ENCODE measurements at places on chromosomes 13 and 19.
A peak's percentile ranks its signal among the peaks of the same experiment; 100 is the strongest.

DNA sequence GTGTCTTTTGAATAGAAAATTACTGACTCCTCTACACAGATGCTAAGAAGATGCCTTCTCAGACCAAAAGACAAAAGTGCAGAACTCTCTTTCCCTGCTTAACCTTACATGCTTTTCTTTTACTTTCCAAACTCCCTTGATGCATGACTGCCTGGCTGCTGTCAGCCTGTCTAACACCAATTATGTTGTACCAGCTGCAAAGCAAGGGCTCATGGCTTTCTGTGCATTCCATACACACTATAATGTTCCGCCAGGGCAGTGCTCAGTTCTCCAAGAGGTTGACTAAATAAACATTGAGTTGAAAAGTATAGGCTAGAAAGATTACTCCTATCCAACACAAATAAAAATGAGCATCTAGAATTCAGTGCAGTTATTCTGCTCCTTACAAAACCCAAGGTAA, 330.4 kb upstream of the NBEA start:
- DNase-seq = no peak

DNA sequence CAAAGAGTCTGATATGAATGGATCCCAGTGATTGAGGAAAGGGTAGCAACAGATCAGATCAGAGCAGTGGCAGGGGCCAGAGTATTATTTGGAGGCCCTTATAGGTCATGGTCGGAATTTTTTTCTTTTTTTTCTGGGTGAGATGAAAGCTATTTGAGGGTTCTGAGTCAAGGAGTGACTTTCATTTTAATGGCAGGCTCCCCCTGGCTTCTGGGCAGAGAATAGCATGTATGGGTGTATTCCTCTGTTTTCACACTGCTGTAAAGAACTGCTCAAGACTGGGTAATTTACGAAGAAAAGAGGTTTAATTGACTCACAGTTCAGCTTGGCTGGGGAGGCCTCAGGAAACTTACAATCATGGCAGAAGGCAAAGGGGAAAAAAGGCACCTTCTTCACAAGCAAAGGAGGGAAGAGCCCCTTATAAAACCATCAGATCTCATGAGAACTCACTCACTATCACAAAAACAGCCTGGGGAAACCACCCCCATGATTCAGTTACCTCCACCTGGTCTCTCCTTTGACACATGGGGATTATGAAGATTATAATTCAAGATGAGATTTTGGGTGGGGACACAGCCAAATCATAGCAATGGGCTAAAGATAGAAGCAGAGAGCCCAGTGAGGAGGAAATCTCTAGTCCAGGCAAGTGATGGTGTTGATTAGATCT, 3.0 kb upstream of the SLC6A16 start:
- peak; percentile 48 for DNase-seq

DNA sequence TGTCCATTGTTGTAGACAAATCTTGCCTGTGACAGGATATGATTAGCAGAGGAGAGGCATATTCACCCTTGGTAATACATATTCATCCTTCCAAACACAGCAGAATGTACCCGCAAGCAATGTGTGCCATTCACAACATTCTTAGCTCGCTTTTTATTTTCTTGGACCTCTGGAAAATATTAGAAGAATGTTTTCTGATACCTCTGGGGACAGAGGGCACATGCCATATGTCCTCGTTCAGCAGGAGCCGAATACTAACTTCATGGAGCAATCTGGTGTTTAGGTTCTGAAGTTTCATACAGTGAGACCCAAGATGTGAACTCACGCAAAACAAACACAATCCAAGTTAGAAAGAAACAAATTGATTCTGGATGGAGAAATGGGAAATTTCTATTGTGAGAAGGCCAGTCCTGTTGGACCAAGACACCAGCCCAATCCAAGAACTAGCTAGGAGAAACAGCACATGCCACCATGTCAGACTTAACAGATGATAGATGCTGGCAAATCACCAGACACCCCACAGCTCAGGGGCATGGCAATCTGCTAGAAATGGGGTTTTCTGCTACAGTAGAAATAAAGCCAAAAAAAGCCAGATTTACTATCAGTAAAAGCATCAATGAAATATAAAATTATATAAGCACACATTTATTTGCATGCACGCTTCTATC, 297.4 kb downstream of the DCLK1 start:
- no peak for DNase-seq

GRCh38 chr13:112065867-112066623, 904 bp upstream of the SOX1 start:
- no peak for DNase-seq

DNA sequence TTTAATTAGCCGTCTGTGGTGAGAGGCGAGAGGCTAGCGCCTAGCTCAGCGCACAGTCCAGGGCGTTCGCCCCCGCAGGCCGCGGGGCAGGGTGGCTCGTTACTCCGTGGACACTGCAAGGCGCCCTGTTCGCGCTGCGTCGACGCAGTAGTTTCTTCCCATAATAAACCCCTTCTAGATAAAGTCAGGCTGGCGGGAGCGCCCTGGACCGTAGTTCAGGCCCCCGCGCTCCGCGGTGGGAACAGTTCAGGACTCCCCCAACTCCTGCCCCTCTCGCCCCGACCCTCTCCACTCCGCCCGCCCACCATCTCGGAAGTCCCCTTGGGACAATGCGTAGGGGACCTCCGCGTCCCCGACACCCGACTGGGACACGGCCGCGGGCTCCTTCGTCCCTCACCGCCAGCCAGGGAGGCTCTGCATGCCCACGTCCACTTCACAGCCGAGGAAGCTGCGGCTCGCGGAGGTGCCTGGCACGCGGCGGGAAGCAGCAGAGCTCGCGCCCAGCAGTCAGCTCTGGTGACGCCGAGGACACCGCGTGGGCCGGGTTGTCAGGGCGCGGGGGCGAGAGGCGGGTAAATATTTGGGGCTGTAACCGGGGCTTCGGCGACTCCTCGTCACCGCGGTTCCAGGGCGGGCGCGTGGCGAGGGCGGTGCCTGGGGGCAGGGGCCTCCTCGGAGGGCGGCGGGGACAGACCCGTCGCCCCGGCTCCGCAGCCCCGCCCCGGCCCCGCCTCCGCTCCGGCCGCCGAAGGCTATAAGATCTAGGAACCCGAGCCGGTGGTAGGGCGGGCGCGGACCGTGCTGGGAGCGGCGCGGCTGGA, at the start of gene RGCC:
Gene RGCC (plus strand): TSS at position 783 of the 821 bp plus-strand sequence. CDS start 158 bp downstream, outside the sequence.
- DNase-seq = peak; percentile 62

- no peak for DNase-seq
These were observed 67.6 kb downstream of the LMO7 start for GRCh38 chr13:75703769-75704168.

DNA sequence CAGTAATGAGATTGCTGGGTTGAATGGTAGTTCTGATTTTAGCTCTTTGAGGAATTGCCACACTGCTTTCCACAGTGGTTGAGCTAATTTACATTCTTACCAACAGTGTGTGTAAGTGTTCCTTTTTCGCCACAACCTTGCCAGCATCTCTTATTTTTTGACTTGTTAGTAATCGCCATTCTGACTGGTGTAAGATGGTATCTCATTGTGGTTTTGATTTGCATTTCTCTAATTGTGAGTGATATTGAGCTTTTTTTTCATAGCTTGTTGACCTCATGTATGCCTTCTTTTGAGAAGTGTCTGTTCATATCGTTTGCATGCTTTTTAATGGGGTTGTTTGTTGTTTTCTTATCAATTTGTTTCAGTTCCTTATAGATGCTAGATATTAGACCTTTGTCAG, 245.0 kb downstream of the MTUS2 start:
- DNase-seq = no peak

DNA sequence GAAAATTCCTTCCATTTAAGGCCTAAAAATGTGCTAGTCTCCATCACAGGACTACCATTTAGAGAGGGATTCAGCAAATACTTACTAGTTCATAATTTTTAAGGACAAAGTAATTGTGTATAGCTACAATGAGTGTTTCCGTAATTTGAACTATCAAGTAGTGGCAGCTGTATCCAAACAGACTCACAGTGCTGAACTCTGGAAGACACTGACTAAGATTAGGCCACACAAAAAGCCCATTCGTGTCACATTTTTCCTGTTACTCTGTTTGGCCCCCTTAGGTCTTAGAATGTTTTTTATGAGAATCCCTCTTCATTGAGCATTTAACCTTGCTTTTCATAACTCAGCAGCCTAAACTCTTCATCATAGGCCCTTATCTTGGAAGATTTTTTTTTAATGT, 731.2 kb upstream of the PCDH9 start:
- DNase-seq = no peak

DNA sequence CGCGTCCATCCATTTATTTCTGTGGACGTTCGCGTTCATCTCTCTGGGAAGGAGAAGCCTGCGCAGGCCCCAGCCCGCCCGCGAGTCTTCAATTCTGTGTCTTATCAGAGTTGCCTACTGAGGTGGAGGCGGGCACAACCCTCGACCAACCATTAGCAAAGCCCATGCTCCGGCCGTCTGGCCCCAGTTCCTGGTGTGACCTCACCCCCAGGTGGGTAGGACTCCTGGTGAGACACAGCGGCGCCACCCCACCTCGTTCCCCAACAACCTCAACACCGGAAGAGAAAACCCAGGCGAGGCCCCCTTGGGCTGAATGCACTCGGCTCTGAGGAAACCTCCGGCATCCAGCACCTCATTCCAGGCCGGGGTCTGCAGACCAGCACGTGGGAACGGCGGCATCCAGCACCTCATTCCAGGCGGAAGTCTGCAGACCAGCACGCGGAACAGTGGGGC, 14.7 kb downstream of the ZNF787 start:
- DNase-seq = no peak

GRCh38 chr19:15249972-15250639, 17.9 kb upstream of the EPHX3 start:
- peak; percentile 98 for DNase-seq

DNA sequence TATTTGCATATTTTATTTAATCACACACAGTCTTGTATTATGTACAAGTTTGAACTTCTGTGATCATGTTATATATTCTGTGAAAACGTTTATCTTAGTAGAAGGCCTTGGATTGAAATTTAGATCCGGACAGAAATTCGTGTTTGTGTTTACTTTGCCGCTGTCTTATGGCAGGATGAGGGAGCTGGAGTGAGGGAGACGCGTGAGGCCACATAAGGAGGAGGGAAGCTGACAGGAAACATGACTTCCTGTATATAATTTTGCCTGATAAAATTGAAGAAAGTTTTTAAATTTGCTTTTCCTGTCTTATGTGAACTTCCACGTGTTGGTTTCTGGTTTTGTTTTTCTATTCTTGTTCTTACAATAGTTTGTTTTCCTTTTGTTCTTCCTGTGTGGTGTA, 200.2 kb downstream of the MTUS2 start:
- no peak for DNase-seq

DNA sequence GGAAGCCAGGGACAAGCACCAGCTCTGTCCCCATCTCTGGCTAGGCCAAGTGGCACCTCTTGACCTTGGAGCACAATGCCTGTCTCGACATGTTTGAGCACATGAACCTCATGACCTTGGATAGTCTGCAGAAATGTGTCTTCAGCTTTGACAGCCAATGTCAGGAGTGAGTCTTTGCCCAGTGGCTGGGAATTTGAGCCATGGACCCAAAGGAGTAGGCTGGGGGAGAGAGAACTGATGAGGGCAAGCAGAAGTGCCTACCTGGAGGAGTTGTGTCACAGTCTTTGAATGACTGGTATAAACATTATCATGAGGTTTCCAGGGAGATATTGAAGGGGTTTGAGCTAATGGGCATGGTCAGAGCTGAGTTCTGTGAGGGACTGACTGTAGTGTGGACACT, 6.7 kb upstream of the CYP4F12 start:
- no peak for DNase-seq

- no peak for DNase-seq
These were observed 4.9 kb upstream of the CERS1 start for GRCh38 chr19:18900700-18901481.

GRCh38 chr13:101529422-101529821, 76.9 kb downstream of the ITGBL1 start:
- peak; percentile 84 for DNase-seq

DNA sequence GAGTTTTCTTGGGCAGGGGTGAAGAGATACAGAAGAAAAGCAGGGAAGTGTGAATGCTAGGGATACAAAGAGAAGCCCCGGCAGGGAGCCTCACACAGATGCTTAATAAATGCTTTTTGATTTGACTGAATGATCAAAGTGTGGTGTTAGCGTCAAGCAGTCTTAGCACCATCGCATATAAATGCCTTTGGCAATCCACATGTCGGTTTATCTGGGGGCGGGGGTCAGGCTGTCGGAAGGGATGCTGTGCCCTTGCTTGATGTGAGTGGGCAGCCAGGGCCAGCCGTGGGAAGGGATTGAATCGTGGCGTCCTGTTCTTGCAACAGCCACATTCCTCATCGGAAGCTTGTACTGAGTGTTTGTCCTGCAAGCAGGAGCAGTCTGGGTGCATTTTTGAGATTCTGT, 173.1 kb downstream of the LACC1 start:
- DNase-seq = peak; percentile 55

- DNase-seq = peak; percentile 28
These were observed 121.0 kb downstream of the MRPL57 start for GRCh38 chr13:21297447-21297846.

GRCh38 chr19:10653482-10653731, 739 bp upstream of the ILF3 start:
- no peak for DNase-seq

- DNase-seq = no peak
These were observed 20.2 kb downstream of the EPSTI1 start for GRCh38 chr13:42971691-42972347.

- no peak for DNase-seq
These were observed 281.4 kb downstream of the LHFPL6 start for GRCh38 chr13:39321574-39321973.

- peak; percentile 16 for DNase-seq
These were observed 1.9 kb downstream of the PTPRS start for GRCh38 chr19:5338656-5339197.

GRCh38 chr19:30376272-30376671, 4.1 kb downstream of the ZNF536 start:
- no peak for DNase-seq

DNA sequence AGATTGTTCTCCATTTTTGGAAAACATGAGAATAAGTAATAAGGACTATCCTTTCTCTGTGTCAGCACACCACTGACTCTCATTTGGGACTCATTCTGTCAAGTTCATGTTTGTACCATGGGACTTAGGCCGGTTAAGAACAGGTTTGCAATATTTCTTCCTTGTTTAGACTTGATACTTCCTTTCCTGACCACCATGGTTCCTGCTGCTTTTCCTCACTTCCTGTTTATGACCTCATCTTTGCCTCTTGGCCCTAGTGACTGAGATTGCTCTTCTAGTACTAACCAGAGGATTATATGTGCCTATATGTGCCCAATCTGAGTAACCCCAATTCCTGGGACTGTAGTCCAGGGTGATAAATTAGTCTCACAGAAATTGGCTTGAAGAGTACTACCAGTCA, 32.5 kb upstream of the NDFIP2 start:
- no peak for DNase-seq

- DNase-seq = no peak
These were observed 4.9 kb downstream of the PMIS2 start for GRCh38 chr19:35590875-35591274.

GRCh38 chr19:913080-913748, at the start of gene R3HDM4:
Gene R3HDM4 (minus strand): TSS chr19:913219. CDS start chr19:913157, 62 bp downstream.
- DNase-seq = peak; percentile 63

DNA sequence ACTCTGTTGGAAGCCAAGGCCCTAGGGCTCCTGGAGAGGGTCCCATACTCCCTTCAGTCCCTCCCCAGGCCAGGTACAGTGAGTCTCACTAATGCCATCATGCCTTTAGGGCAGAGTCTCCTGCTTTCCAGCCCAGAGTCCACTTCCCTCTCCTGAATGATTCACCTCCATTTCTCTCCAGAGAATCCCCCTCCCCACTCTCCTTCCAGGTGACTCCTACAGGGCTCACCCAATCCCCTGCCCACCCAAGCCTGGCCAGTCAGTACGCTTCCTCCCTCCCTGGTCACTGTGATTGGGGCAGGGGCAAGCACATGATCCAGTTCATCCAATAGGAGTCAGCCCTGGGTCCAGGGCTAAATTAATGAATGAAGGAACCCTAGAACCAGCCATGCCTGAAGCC, 35.0 kb upstream of the PNMA8B start:
- peak; percentile 23 for DNase-seq

GRCh38 chr19:47598407-47599349, 10.3 kb upstream of the BICRA start:
- DNase-seq = peak; percentile 99

Data from EL (cell line).